ENCODE measurements at places on chromosomes 1 and 21. TPM values are rescaled to one million over a fixed set of nuclear protein-coding genes. Genes with fewer than 3 reads are reported as not detected.

DNA sequence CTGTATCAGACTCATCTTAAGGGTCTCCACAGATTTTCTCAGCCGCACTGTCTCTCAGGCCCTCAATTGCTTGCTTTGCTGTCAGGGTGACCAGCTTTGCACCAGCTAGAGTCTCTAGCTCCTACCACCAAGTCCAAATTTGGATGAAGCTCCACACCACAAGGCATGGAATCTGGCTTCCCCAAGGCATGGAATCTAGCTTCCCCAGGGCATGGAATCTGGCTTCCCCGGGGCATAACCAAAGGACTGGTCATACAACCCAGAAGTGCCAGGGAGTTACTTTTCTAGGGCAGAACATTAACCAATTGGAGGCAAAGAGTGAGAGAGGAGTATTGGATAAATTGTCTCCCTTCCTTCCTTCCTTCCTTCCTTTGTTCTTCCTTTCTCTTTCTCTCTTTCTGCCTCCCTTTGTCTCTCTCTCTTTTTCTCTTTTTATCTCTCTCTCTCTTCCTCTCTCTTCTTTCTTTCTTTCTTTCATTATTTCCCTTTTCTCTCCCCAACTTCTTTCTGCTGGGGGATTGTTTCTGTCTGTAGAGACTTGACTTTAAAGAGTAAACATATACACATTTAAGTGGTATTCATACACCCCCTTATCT lies 76.9 kb upstream of the HAO2 start:
- no peaks in the 10 kb centered on the region for H3K27me3 ChIP-seq
- H3K36me3 ChIP-seq, result no peaks in the 10 kb centered on the region
- H3K4me1 ChIP-seq, result no peaks in the 10 kb centered on the region
- no peak overlapping the region for H3K27ac ChIP-seq

- H3K27me3 ChIP-seq, result no peaks in the 10 kb centered on the region
- H3K27ac ChIP-seq, result no peak overlapping the region
- DNase-seq, result peak; percentile 5
- H3K4me3 ChIP-seq, result no peak overlapping the region
Observed at GRCh38 chr1:184513966-184514365, 127.1 kb downstream of the C1orf21 start.

GRCh38 chr1:68370101-68370915 lies 79.4 kb downstream of the RPE65 start:
- no peaks in the 10 kb centered on the region for H3K27me3 ChIP-seq
- H3K4me1 ChIP-seq, result peaks cover under 1% of the 10 kb centered on the region
- H3K4me3 ChIP-seq, result no peak overlapping the region
- H3K27ac ChIP-seq, result no peak overlapping the region
- no peaks in the 10 kb centered on the region for H3K36me3 ChIP-seq

DNA sequence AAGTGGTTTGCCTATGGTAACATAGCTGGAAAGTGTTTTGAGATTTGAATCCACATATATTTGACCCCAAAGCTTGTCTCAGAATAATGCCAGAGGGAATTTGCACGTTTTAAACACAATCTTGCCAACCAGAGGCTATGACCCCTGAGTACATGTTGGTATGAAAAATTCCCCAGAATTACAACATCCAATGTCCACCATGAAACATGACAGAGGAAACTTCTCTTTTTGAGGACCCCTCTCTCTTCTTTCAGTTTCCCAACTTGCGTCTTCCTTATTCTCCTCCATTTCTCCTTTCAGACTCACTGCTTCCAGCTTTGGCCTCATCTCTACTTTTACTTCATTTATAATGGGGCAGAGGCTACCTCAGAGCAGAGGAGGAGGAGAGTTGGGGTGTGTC lies 5.5 kb upstream of the KCNJ9 start:
- no peak overlapping the region for H3K27ac ChIP-seq
- DNase-seq, result no peak
- H3K4me1 ChIP-seq, result peaks cover 2% of the 10 kb centered on the region
- H3K27me3 ChIP-seq, result peaks cover 46% of the 10 kb centered on the region
- no peaks in the 10 kb centered on the region for H3K36me3 ChIP-seq

GRCh38 chr1:228317411-228317828 lies 89.2 kb downstream of the TRIM11 start:
- DNase-seq, result peak; percentile 37
- H3K27ac ChIP-seq, result no peak overlapping the region
- H3K27me3 ChIP-seq, result no peaks in the 10 kb centered on the region
- H3K4me1 ChIP-seq, result no peaks in the 10 kb centered on the region

- no peaks in the 10 kb centered on the region for H3K36me3 ChIP-seq
- DNase-seq, result peak; percentile 61
- peaks cover 22% of the 10 kb centered on the region for H3K27me3 ChIP-seq
- H3K27ac ChIP-seq, result no peak overlapping the region
Observed at GRCh38 chr1:22257290-22258275, 114.7 kb upstream of the WNT4 start.

DNA sequence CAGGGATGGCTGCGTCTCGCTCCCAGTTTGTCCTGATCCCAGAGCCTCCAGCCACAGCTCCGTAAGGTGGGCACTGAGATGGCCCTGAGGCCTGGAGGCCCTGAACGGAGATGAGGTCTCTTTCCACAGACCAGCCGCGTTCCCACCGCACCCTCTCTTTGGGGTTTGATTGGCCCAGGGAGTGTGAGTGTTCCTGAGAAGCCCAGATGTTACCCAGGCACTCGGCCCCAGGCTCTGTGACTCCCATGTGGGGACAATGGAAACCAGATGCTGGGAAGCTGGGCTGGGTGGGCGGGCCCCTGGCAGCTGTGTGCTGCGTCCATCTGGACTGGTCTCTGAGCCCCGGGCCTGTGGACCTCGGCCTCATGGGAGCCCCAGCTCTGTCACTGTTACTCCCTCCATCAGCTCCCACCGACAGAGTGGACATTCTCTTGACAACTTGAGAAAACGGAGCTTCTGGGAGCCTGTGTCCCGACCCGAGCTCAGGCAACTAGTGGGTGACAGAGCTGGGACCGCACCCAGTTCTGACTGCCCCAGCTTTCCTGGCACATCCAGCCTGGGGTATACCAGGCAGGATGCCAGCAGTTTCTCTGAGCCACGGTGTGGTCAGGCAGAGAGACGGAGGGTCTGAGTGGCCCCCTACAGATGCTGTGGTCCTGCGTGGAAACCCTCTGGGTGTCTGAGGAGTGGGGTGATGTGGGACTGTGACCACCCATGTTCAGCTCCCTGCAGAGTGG lies 9.8 kb upstream of the COL6A1 start:
- no peaks in the 10 kb centered on the region for H3K36me3 ChIP-seq
- peak overlapping the region; percentile 73 for H3K4me3 ChIP-seq
- H3K27ac ChIP-seq, result peak overlapping the region; percentile 92
- no peaks in the 10 kb centered on the region for H3K27me3 ChIP-seq

GRCh38 chr1:202274611-202275010 lies 67.1 kb downstream of the UBE2T start:
- H3K27ac ChIP-seq, result no peak overlapping the region
- H3K36me3 ChIP-seq, result no peaks in the 10 kb centered on the region
- no peak overlapping the region for H3K4me3 ChIP-seq
- peak; percentile 82 for DNase-seq
- peaks cover 3% of the 10 kb centered on the region for H3K4me1 ChIP-seq

DNA sequence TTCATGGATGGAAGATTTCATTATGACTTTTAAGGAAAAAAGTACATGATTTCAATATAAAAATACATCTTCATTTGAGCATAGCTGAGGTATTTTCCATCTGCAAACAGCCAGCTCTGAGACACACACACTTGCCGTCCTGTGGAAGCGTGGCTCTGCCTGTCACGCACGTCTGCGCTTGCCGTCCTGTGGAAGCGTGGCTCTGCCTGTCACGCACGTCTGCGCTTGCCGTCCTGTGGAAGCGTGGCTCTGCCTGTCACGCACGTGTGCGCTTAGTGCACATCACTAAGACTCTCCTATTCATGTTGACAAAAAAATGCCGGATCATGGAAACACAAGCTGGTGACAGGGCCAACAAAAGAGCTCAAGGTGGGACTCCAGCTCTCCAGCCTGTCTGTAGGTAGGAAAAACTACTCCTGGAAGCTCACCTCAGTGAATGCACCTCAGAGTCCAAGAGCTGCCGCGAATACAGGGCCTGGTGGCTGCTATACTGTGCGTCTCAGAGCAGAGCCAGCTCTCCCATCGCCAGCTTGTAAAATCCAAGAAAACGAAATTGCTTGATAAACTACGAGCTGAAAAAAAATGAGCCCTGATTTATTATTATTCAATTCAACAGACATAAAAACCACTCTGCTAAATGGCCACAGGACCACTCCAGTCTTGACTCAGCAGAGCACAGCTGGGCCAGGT lies 69.3 kb downstream of the SLC37A1 start:
- no peak overlapping the region for H3K4me3 ChIP-seq
- H3K4me1 ChIP-seq, result no peaks in the 10 kb centered on the region
- H3K36me3 ChIP-seq, result no peaks in the 10 kb centered on the region
- DNase-seq, result peak; percentile 64
- no peaks in the 10 kb centered on the region for H3K27me3 ChIP-seq

The TDRD10 gene
- not detected for total RNA-seq

The PHF13 gene
- total RNA-seq, result 13.4 TPM

The OLFML2B gene
- total RNA-seq, result 49.9 TPM

The GALE gene
- total RNA-seq, result 13.4 TPM

The CLDN14 gene
- total RNA-seq, result 0.29 TPM
